NCI-H2171 treated with DMSO at 0.1 percent for 48 hours (cell line): ENCODE measurements at places on chromosomes 2 and 18.

- no peak for DNase-seq
Observed at GRCh38 chr2:46248171-46248570, 49.0 kb upstream of the EPAS1 start.

- DNase-seq: no peak
Observed at GRCh38 chr2:46363535-46364170, 66.4 kb downstream of the EPAS1 start.

GRCh38 chr2:8264981-8265380 lies 416.9 kb upstream of the ID2 start:
- no peak for DNase-seq

DNA sequence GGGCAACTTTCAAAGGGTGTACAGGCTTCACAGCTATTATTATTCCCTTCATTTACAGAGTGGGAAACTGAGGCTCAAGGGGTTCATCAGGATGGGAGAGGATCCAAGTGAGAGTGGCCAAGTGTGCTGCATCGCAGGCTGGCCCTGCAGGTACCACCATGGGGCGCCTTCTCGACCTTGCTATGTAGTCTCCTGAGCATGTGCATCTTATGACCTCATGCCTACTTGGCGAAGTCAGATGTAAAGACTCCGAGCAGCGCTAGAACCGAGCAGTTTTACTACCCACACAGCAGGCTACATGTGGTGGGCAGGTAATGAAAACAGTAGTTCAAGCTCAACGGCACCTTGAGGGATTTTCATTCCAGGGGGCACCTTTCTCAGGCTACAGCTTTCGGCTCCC lies 42.0 kb downstream of the TFCP2L1 start:
- no peak for DNase-seq

- no peak for DNase-seq
Observed at GRCh38 chr2:233131936-233132720, 72.0 kb downstream of the INPP5D start.

DNA sequence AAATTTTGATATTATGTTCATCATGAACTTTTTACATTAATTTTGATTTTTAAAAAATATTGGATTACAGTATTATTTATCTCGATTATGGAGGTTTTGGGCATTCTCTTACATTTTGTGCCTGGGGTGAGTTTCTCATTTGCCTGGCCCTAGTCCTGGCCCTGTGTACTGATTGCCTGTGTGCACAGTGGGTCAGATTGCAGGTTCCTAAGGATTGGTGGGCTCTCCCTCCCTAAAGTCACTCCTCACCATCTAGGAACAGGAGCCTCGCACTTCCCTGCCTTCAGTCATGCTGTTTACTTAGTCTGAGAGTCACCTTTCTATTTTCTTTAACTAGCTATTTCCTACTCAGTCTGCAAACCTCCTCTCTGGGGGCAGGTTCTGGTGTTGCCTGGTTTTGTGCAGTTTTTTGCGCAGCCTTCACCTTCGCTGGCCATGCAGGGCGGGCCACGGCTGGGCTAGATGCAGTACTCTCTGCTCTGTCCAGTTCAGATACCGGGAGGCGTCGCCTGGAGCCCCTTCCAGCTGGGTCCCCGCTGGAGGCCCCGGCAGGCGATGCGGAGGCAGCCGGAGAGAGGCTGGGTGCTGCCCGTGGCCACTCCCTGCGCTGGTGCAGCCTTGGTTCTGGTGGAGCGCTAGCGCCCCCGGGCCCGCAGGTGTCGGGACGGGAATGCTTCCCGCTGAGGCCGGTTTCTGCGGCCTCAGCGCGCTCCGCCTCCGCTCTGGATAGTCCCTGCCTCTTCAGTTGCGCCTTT lies 23.3 kb upstream of the MC5R start:
- peak; percentile 36 for DNase-seq

DNA sequence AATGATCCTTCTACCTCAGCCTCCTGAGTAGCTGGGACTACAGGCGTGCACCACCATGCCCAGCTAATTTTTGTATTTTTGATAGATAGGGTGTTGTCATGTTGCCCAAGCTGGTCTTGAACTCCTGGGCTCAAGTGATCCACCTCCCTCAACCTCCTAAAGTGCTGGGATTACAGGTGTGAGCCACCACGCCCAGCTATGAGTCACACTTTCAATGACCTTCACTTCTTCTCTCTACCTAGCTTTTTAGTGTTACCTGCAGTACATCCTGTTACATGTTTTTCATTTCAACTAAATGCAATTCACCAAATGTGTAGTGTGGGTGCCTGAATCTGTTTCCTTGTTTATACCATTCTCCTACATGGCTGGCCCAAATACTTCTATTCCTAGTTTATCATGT lies 64.0 kb downstream of the SLC39A10 start:
- no peak for DNase-seq

GRCh38 chr2:88126772-88127637 lies 857 bp downstream of the FABP1 start:
- no peak for DNase-seq

GRCh38 chr2:190084704-190085103 lies 22.2 kb upstream of the MSTN start:
- DNase-seq: no peak

- DNase-seq: no peak
Observed at GRCh38 chr2:191369034-191369433, 123.8 kb downstream of the MYO1B start.

- peak; percentile 4 for DNase-seq
Observed at GRCh38 chr2:45607701-45608100, 3.4 kb downstream of the SRBD1 start.

DNA sequence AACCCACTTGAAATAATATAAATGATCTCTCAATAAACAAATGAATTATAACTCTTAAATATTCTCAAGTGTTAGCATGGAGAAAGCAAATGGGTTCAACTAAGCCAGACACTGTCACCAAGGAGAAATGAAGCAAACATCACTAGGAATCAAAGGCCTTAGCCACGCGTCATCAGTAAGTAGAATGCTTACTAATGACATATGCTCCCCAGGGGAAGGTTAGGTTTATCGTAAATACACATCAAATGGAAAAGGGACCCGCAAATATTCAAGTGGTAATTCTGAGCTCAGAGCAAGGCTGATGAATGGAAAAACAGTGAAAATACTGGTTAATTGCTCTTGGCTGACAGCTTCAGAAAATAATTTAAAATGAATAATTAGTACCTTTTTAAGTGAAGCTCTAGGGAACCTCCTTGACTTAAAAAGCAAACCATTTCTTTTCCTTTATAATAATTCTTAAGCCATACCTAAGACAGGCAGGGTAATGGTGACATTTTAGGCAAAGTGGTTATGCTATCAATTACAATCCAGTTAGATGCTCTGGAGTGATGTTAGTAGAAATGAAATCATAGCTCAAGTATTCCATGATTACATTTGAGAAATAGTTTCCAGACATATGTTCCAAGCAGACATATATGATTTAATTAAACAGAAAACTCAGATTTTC lies 101.5 kb downstream of the ALPK2 start:
- peak; percentile 26 for DNase-seq

DNA sequence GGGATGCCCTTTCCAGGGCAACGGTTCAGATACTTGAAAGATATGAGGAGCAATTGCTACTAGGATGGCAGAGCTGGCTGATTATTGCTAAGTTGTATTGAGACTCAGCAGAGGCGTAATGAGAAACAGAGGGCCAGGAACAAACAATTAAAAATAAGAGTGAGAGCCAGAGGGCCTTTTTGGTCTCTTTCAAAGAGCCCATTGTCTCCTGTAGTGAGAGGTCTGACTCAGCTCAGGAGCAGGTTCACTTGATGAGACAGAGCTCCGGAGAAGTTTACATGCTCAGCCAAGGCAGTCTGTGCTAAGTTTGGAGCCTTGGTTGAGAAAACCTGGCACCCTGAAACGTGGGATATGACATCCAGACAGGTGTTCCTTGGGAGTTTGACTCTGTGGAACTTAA lies 303.9 kb upstream of the DLGAP1 start:
- DNase-seq: no peak

DNA sequence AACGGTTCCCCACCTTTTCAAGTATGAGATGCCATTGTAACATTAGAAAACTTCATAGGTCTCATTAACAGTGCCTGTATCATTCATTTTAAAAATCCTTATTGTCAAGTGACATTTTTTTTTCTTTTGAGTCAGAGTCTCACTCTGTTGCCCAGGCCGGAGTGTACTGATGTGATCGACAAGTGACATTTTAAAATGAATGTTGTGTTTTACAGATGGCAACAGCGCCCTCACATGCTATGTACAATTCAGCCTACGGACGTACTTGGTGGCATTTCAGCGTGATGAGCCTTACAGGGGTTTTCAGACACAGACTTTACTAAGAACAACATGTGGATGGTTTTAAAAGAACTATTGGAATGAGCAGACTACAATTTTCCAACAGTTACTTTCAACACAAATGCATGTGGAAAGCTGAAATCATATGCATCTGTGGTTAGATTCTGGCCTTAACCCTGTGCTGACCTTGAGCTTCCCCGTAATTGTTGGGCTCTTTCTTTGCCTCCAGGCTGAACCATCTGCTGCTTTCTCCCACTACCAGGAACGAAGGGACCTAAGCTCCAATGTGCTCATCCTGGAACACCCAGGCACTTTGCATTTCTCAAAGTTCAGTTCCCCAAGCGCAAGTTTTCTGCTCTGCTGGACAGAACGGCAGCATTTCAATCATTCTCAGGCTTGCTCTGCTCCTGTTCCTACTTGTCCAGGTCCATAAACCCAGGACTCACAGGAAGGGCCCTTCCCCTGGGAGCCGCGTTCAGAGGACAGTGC lies 119.9 kb upstream of the NDUFV2 start:
- DNase-seq: peak; percentile 86

GRCh38 chr2:43220760-43221123 lies 5.7 kb downstream of the ZFP36L2 start:
- DNase-seq: no peak
